ENCODE measurements at places on chromosomes 7 and 10. TPM values are rescaled to one million over a fixed set of nuclear protein-coding genes. Genes with fewer than 3 reads are reported as not detected.
A peak's percentile ranks its signal among the peaks of the same experiment; 100 is the strongest.

Gene FAM20C
- 2.4 TPM for total RNA-seq

Gene MMP21
- not detected for total RNA-seq

Gene CUBN
- total RNA-seq: 0.26 TPM

Gene PANK1
- total RNA-seq: 8.4 TPM

Gene FAM25A
- 4.7 TPM for total RNA-seq

Gene FAM180A
- not detected for total RNA-seq

DNA sequence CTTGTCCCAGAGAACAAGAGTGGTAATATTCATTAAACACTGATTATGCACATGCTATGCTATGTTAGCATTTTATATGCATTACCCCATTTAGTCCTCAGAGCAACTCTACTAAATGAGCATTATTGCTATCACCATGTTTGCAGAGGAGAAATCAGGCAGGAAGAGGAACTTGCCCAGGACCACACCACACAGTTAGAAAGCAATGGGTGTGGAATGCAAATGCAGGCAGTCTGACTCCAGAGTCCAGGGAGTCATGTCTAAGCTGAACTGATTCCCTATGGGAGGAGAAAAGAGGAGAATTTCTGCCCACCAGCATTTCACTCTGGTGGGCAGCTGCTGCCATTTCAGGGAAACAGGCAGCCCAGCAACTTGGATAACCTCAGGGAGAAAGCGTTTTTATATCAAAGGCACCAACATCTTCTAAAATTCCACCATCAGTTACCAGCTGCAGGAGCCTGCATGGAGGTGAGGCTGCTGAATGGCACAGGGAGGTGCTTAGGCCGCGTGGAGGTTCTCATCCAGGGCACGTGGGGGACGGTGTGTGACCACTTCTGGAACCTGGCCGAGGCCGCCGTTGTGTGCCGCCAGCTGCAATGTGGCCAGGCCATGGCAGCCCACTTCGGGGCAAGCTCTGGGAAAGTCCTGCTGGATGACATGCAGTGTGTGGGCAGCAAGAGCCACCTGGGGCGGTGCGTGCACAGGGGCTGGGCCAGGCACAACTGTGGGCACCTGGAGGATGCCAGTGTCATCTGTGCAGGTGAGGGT is 68.2 kb upstream of the C10orf120 start:
- DNase-seq: no peak

DNA sequence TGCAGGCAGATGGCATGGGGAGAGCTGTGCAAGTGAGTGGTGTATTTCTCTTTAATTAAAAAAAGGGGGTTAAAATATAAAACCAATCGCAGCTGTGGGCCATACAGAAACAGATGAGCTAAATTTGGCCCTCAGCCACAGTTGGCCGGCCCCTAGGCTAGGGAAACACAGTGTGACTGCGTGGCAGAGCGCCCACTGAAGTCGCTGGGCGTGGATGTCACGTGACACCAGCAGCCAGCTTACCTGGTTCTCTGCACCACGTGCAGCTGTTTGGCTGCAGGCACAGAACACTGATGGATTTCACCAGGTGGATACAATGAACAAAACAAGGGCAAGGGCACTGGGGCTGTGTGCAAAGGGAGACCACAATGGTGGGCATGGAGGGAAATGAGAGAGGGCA is 119.3 kb upstream of the ZNF746 start:
- no peak for DNase-seq

DNA sequence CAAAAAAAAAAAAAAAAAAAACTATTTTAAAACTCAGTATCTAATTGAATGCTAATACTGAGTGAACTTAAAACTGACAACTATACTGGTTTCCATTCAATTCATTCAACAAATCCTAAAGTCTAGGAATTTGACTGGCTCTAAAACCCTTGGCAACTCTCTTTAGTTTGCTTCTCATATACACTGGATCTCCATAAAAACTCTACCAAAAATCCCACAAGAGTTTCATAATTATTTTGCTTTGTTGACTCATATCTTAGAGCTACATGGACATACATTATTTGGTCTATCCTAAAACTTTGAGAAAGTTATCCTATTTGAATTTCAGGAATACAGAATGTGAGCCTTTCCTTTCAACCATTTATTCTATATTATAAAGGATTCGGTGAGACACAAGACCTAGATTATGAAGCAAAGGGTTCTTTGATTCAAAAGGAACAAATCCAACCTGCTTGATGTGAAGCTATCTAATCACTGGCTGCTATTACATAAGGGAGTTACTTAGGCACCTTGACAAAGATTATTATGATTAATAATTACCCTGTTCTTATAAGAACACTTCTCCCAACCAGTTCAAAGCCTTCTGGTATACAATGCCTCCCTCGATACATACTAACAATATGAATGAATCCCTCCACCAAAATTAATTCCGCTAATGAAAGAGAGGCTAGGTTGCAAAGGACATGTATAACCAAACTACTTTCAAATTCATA is 15.8 kb upstream of the KMT2E start:
- no peak for DNase-seq

- no peak for DNase-seq
Observed at GRCh38 chr10:126499744-126500143, 111.5 kb upstream of the ADAM12 start.

- DNase-seq: peak; percentile 35
Observed at GRCh38 chr10:50216894-50217293, 34.4 kb downstream of the ASAH2 start.

GRCh38 chr10:101831169-101831811 is 12.3 kb downstream of the KCNIP2 start:
- DNase-seq: no peak

GRCh38 chr7:131329176-131329570 is 1.5 kb downstream of the MKLN1 start:
- DNase-seq: peak; percentile 13

GRCh38 chr7:102169651-102170392 is 116.8 kb upstream of the SH2B2 start:
- no peak for DNase-seq

DNA sequence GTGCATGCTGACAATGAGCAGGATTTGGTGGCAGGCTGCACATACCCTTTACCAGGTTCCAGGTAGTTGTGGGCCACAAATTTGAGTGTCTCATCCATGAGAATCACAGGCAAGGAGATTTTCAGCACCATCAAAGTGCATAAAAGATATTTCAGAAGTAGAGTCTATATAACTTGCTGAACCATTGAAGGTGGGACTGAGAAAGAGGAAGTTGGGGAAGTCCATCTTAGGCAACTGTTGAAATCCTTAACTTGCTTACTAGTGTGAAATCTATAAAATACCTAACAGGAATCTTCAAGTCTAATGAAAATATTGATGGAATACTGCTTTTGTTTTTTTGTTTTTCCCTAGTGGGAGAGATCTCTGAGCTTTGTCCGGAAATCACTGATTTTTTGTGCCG is 325.1 kb upstream of the PLXDC2 start:
- DNase-seq: no peak

DNA sequence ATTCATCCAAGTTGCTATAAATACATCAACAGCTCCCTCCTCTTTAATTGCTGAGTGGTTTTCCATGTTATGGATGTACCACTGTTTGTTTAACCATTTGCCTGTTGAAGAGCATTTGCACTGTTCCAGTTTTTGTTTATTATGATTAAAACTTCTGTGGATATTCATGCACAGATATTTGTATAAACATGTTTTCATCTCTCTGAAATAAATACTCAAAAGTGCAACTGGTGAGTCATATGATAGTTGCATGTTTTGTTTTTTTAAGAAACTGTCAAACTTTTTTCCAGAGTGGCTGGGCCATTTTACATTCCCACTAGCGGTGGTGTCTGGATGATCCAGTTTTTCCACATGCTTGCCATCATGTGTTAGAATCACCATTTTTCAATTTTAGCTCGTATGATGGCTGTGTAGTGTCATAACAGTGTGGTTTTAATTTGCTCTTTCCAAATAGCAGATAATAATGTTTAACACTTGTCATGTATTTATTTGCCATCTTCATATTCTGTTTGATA is 33.6 kb downstream of the MEOX2 start:
- peak; percentile 60 for DNase-seq

DNA sequence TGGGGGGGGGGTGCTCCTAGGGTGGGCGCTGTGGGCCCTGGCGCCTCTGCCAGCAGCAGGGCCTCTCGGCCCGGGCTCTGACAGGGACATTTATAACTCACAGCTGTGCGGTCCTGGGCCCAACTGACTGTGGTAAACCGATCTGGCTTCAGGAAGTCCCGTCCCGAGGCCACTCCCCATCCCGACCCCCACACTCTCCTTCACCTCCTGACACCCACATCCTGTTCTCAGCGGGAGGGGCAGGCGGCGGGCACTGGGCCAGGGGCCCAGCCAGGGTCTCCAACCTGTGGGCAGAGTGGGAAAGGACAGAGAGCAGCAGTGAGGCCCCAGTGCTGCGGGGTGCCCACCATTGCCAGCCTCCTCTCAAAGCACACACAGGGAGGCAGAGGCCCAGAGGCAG is 69.1 kb downstream of the ZMIZ1 start:
- DNase-seq: no peak

Data from bronchial epithelial cell (primary cell).